ENCODE measurements at places on chromosomes 2 and 18. TPM values are rescaled to one million over a fixed set of nuclear protein-coding genes. Genes with fewer than 3 reads are reported as not detected.

FBXO48 gene
- 0.99 TPM for total RNA-seq

DNAJB2 gene
- 41.7 TPM for total RNA-seq

CFAP221 gene
- total RNA-seq, result not detected

PLB1 gene
- total RNA-seq, result 2.7 TPM

ZFAND2B gene
- total RNA-seq, result 27.2 TPM

NYAP2 gene
- not detected for total RNA-seq

ANKRD29 gene
- total RNA-seq, result 6.1 TPM

CFAP65 gene
- not detected for total RNA-seq
